ENCODE measurements at places on chromosomes 5 and 9.

DNA sequence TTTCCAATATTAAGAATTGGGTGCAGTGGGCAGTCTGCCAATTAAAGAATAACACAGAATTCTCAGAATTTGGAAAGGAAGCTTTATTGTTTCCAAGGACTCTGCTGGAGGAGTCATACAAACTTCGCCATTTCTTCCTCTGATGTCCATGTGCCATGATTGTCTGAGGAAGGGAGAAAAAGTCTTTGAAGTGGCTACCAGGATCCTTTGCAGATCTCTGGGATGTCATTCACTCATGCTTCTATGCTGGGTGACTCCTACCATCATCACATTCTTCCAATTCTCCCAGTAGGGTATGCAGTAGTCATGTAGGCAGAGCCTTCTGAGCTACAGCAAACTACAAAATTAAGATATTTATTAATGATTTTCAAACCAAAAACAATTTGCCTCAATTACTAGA lies 3.2 kb upstream of the SMAD5 start:
- no peak for DNase-seq

GRCh38 chr5:32740651-32741050 lies 29.5 kb downstream of the NPR3 start:
- DNase-seq, result no peak

- DNase-seq, result no peak
These were observed 133.5 kb upstream of the RAPGEF1 start for GRCh38 chr9:131873335-131873734.

DNA sequence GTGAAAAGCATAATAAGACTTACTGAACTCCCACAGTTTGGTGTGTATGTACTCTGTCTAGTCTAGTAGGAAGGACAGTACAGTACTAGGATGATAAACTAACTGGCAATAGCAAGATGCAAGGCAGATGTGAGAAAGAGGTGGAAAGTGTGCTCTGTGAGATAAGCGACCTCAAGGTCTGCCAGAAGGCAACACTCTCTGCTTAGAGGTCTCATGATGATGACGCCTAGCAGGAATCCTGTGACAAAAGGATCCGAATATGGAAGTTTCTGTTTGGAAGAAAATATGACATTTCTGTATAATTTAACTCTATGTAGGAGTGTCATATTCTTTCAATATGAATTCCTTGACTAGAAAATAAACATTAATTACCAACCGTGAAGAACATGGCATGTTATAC lies 112.2 kb downstream of the PLPPR1 start:
- no peak for DNase-seq

GRCh38 chr9:126986506-126986951 lies 71.9 kb downstream of the RALGPS1 start:
- DNase-seq, result no peak

DNA sequence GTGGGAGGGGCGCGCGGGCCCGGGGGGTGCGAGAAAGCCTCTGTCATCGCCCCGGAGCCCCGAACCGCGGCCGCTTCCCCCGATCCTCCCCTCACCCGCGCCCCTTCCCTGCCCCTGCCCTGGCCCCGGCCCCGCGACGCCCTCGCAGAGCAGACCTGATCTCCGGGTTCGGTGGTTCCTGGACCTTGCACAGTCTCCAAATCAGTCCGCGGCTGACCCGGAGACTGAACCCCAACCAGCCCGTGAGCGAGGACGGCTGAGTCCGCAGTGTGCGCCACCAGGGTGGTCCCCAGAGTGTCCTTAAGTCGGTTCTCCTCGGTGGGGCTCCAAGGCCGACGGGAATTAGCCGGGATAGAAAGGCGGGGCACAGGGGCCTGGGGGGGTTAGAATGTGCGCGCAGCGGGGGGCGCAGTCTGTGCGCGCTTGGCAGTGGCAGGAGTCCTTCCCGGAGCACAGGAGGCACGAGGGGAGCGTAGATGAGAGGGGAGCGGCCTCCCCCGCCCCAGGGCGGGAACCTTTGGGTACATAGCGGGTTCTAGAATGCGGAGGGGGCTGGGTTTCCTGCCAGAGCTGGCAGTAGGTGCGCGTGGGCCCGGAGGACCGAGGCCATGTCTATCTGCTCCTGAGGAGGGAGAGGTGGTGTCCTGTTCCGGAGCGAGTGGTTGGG lies 779 bp downstream of the PKN3 start:
- peak; percentile 66 for DNase-seq

- DNase-seq, result no peak
These were observed 5.8 kb downstream of the POU4F3 start for GRCh38 chr5:146344155-146345118.

GRCh38 chr9:3006851-3007250 lies 163.0 kb upstream of the PUM3 start:
- no peak for DNase-seq

DNA sequence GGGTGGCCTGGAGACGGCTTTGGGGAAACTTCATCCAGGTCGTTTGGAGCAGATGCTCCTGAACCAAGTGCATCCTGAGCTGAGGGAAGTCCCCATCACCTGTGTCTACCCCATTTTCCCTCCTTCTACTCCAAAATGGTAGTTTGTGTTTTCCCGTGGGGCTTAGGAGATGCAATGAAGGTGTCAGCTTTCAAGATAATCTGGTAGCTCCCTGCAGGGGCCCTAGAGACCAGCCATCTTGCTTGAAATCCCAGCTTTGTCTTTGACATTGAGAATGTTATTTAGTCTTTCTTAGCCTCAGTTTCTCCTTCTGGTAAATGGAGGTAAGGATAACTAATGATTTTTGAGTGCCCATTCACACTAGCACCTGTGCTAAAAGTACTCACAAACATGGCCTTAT lies 77.4 kb downstream of the WWC1 start:
- DNase-seq, result no peak

- DNase-seq, result no peak
These were observed 135.6 kb upstream of the IRX4 start for GRCh38 chr5:2018390-2018724.

- no peak for DNase-seq
These were observed 33.9 kb downstream of the MAN2A1 start for GRCh38 chr5:109723606-109724005.

DNA sequence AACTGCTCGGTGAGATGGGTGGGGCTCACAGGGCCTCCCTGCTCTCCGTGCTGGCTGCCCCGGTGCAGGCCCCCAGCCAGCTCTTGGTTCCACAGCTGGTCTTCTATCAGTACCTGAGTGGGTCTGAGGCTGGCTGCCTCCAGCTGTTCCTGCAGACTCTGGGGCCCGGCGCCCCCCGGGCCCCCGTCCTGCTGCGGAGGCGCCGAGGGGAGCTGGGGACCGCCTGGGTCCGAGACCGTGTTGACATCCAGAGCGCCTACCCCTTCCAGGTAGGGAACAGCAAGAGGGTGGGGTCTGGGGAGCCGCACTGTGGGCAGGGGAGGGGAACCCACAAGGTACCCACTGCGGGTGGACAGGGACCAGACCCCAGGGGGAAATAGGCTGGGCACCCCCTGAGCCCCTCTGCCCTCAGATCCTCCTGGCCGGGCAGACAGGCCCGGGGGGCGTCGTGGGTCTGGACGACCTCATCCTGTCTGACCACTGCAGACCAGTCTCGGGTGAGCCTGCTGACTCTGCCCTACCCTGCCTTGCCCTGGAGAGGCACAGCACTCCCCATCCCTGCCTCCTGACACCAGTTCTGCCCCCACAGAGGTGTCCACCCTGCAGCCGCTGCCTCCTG lies 2.8 kb downstream of the MAMDC4 start:
- DNase-seq, result no peak
